GM23338 (cell line): ENCODE measurements at places on chromosomes 4 and X. TPM values are rescaled to one million over a fixed set of nuclear protein-coding genes. Genes with fewer than 3 reads are reported as not detected.

DNA sequence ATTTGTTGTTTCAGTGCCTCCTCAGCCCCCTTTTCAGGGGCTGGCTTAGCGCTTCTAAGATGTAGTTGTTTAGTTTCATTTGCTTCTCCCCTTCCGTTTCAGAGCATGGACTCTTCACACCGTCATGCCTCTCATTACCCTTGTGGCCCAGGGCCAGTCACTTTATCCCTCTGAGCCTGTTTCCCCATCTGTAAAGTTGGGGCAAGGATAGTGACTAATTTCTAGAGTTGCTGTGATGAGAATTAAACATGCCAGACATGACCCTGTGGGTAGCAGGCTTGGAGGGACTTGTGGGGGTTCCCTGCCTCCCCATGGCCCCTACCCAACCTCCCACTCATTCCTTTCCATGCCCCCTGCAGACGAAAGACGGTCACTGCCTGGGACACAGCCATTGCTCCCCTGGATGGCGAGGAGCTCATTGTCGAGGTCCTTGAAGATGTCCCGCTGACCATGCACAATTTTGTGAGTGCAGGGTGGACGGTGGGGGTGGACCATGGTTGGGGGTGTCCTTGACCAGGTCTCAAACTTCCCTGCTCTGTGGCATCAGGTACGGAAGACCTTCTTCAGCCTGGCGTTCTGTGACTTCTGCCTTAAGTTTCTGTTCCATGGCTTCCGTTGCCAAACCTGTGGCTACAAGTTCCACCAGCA is 3.6 kb downstream of the ARAF start:
- no peaks in the 10 kb centered on the region for H3K4me1 ChIP-seq
- no peak overlapping the region for H3K4me3 ChIP-seq
- no peaks in the 10 kb centered on the region for H3K27me3 ChIP-seq
- no peak overlapping the region for H3K27ac ChIP-seq

DNA sequence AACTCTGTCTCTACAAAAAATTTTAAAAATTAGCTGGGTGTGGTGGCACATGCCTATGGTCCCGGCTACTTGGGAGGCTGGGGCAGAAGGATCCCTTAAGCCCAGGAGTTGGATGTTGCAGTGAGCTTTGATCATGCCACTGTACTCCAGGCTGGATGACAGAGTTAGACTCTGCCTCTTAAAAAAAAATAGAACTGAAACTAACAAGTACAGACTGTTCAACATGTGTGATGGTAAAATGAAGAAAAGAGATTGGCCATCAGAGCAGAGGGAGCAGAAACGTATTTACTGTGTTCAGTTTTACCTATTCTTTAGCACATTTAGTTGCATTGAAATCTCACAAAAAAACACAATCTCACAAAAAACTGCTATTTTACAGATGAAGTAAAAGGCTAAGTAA is 77.9 kb upstream of the NAP1L5 start:
- no peaks in the 10 kb centered on the region for H3K36me3 ChIP-seq
- H3K27ac ChIP-seq, result no peak overlapping the region
- no peak for DNase-seq
- H3K4me1 ChIP-seq, result no peaks in the 10 kb centered on the region
- H3K27me3 ChIP-seq, result no peaks in the 10 kb centered on the region

DNA sequence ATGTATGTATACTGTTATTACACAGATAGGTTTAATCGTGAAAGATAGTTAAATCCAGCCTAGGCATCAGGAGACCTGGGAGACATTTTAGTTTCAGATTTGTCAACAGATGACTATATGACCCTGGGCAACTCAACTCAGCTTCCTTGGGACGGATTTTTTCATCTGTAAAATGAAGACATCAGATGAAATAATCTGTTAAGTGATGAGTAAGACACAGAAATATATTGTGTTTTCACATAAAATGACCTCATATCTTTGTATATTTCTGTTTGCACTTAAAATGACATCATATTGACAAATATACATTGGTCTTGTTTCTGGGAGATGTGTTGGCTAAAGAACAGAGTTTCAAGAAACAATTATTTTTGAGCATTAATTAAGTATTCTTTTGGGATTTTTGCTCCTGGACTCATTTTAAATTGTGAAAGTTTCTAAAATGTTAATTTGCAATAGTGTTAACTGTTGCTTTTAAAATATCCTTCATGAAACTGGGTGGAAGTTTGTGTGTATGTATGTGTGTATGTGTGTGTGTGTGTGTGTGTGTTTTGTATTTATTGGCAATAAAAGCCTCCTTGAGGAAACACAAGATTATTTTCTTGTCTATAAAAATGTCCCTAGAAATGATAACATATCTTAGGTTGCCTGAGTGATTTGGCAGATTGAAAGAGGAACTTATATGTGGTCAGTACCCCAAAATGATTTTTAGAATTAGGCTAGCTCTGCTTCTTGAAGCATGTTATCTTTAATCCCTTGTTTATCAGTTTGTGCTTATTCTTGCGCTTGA is 29.1 kb upstream of the MMAA start:
- H3K27ac ChIP-seq, result no peak overlapping the region
- H3K36me3 ChIP-seq, result no peaks in the 10 kb centered on the region
- H3K4me1 ChIP-seq, result no peaks in the 10 kb centered on the region
- H3K27me3 ChIP-seq, result no peaks in the 10 kb centered on the region
- H3K4me3 ChIP-seq, result no peak overlapping the region

GRCh38 chr4:80903020-80903419 is 127.5 kb upstream of the BMP3 start:
- no peak for DNase-seq
- no peak overlapping the region for H3K4me3 ChIP-seq
- H3K27ac ChIP-seq, result no peak overlapping the region
- no peaks in the 10 kb centered on the region for H3K4me1 ChIP-seq

GRCh38 chr4:189807031-189807430 is 133.6 kb upstream of the FRG1 start:
- DNase-seq, result no peak
- H3K4me3 ChIP-seq, result no peak overlapping the region
- H3K27ac ChIP-seq, result no peak overlapping the region
- H3K4me1 ChIP-seq, result no peaks in the 10 kb centered on the region
- H3K36me3 ChIP-seq, result no peaks in the 10 kb centered on the region

DNA sequence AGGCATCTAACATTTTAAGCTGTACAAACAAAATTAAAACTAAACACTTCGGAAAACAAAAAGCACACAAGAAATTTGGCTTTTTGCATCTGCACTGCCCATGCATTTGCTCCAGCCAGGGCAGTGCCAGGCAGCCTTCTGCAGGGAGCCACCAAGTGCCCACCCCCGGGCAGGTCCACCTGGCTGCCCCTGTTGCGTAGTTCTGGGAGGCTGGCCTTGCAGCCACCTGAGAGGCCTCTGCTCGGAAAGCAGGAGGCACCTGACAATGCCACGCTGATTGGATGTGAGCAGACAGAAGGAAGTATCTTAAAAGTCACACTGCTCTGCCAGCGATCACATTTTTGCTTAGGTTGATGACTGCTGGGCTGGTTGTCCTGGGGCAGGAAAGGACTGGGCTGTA is 3.5 kb downstream of the TMEM271 start:
- peaks cover 7% of the 10 kb centered on the region; the same call in 1 of the 2 replicates for H3K4me1 ChIP-seq
- H3K4me3 ChIP-seq, result no peak overlapping the region
- peaks cover 64% of the 10 kb centered on the region for H3K27me3 ChIP-seq
- no peak overlapping the region for H3K27ac ChIP-seq

- no peaks in the 10 kb centered on the region for H3K27me3 ChIP-seq
- peaks cover 9% of the 10 kb centered on the region for H3K4me1 ChIP-seq
- no peaks in the 10 kb centered on the region for H3K36me3 ChIP-seq
- peak overlapping the region; percentile 96 for H3K27ac ChIP-seq
- H3K4me3 ChIP-seq, result no peak overlapping the region
- no peak for DNase-seq
Measured at GRCh38 chrX:45401923-45402322, 201.2 kb upstream of the DIPK2B start.

Gene KIT
- total RNA-seq, result 26.8 and 28.4 TPM in 2 replicates

GRCh38 chr4:91064157-91064853 is 937.1 kb downstream of the CCSER1 start:
- H3K27ac ChIP-seq, result no peak overlapping the region
- H3K4me1 ChIP-seq, result peaks cover 8% of the 10 kb centered on the region
- H3K27me3 ChIP-seq, result no peaks in the 10 kb centered on the region
- H3K36me3 ChIP-seq, result no peaks in the 10 kb centered on the region
- no peak overlapping the region for H3K4me3 ChIP-seq
- DNase-seq, result peak; percentile 27

DNA sequence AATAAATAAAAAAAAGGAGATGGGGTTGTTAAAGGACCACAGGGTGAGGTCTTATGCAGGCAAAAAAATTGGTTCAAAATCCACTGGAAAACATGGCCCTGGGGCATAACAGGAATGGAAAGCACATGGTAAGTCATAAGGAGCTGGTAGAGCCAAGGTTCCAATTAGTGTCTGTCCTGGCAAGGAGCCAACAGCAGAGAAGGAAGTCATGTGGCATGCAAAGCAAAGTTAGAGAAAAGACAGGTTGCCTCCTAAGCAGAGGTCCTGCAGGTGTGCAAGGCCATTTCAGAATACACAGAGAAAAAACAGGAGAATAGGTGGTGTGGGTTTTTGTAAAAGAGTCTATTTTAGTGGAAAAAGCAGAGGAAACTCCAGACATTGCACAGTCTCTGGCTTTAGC is 1881.7 kb downstream of the ARAP2 start:
- H3K27ac ChIP-seq, result no peak overlapping the region
- H3K27me3 ChIP-seq, result no peaks in the 10 kb centered on the region
- no peak for DNase-seq
- no peak overlapping the region for H3K4me3 ChIP-seq
- no peaks in the 10 kb centered on the region for H3K36me3 ChIP-seq
- peaks cover 3% of the 10 kb centered on the region; the same call in 1 of the 2 replicates for H3K4me1 ChIP-seq

DNA sequence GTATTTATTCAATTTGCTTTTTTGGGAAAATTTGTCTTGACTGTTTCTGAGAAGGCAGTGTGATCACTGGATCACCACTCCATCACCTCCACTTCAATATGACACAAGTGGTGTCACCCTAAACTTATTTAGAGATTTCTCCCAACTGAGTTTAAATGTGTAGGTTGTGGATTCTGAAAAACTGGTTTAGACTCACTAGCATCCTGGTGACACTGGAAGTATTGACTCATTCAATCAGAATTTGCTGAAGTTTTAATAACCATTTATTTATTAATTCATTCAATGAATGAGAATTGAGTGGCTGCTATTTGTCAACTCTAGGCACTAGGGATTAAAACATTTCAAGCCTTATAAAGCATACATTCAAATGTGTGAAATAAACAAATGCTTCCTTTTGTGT is 819.1 kb upstream of the EPHA5 start:
- H3K27ac ChIP-seq, result no peak overlapping the region
- H3K27me3 ChIP-seq, result no peaks in the 10 kb centered on the region
- H3K4me1 ChIP-seq, result no peaks in the 10 kb centered on the region
- DNase-seq, result no peak
- no peak overlapping the region for H3K4me3 ChIP-seq
